ENCODE measurements at places on chromosomes 1 and 21.
A peak's percentile ranks its signal among the peaks of the same experiment; 100 is the strongest.

DNA sequence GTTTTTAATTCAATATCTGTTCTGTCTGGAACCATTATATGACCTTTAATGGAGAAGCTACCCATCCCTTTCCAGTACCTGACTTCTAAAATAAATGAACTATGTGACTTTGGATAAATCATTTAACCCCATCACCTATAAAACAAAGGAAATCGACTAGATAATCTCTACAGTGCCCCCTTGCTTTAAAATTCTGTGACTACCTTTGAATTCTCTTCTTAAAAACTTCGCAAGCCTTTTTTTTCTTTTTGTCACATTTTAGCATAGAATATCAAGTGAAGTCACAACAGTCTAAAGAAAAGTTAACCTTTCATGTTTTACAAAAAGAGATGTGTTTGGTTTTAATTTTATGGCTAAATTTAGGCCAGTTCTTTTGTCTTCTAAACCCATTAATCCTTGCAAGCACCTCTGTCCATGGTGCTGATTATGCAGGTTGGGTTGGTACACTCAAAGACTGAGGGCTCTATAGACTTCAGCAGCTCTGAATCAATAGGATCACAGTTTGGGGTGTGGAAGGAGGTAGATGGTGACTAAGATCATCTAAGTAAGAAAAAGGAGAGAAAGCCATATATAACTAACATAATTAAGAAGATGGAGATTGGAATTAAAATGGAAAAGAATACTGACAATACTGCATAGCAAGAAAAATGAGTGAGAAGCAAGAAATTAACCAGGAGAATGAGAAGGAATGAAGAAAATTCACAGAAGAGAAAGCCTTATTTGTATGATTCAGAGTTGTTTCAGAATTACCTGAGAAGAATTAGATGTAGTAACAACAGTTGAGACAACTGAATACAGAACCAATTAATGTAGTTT, 59.2 kb downstream of the TBX15 start:
- DNase-seq = no peak

GRCh38 chr21:45049714-45050344, 24.6 kb upstream of the ADARB1 start:
- DNase-seq = peak; percentile 36

DNA sequence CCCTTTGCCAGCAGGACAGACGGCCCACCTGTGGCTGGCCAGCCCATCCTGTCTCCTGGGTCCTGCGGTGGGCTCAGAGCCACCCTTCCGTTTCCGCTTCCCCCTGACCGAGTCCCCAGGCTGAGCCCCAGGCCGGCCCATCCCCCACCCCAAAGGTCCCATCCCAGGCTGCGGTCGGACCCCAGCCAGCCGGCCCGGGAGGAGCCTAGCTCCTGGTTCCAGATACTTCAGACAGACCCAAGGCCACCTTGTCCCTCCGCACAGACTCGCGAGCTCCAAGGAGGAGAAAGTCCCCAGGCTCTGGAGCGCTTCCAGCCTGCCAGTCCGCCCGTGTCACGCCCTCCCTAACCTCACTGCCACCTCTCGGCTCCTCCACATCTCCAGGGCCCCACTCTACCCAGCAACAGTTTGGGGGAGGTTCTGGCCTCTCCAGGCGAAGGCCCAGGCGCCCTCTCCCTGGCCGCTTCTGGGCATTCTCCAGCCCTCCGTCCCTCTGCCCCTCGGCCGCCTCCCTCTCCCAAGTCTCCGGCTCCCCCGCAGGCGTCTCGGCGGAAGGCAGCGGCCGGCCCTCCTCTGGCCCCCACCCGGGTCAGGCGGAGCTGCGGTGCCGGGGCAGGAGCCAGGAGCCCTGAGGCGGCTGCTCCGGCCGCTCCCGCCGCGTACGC, 835 bp downstream of the LRRN2 start:
- no peak for DNase-seq

DNA sequence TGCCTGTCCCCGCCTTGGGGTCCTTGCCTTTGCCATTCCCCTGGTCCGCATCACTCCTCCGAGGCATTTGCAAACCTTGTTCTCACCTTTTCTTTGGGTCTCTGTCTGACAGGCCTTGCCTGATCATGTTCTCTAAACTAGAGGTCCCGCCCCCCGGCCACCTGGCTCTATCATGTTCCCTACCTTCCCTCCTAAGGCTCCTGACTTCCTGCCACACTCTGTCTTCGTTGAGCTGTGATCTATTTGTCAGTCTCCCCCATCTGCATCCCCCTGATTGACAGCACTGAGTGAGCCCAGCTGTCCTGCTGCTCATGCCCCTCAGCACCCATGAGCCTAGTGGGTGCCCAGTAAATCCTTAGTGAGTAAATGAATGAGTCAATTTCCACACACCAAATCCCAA, 22.8 kb downstream of the ERG start:
- no peak for DNase-seq

DNA sequence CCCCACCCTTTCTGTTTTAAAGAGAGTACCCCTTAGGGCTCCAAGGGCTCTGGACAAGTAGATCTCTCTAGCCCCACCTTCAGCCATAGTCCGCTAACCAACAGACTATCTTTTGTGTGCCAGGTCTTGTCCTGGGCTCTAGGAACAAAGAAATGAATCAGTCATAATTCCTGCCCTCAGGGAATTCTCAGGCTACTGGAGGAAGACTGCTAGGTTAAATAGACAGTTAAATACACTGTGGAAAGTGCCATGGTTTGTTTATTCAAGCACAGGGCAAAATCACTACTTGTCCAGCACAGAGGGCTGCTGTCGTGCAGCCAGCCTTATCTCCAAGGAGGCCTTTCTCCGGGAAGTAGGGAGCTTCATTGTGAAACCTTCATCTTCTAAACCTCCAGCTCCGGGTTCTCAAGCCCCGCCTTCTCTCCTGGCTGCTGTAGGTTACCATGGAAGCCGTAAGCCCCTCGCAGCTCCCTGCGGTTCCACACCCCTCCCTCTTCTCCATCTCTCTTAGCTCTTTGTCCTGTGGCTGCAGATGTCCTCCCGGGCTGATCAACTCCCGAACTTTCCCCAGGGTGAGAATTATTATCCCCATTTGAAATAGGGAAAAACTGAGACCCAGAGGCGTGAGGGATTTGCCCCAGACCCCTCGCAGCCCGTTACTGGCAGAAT, 29.8 kb downstream of the SHISAL2A start:
- no peak for DNase-seq

DNA sequence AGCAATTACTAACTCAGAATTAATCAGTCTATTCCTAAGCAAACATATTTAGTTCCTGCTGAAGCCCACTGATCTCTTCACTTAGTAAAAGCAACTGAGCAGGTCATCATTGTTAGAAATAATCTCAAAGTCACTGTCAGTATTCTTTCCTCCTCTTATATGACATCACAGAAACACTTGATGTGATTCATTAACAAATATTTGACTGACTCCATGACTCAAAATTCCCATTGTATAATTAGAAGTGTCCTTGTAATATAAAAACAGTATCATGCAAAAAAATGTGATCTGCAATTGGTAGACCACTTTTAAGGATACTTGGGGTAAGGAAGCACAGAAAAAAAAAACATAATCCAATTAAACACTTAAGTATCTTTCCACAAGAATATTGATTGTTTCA, 194.4 kb downstream of the DPYD start:
- DNase-seq = no peak

DNA sequence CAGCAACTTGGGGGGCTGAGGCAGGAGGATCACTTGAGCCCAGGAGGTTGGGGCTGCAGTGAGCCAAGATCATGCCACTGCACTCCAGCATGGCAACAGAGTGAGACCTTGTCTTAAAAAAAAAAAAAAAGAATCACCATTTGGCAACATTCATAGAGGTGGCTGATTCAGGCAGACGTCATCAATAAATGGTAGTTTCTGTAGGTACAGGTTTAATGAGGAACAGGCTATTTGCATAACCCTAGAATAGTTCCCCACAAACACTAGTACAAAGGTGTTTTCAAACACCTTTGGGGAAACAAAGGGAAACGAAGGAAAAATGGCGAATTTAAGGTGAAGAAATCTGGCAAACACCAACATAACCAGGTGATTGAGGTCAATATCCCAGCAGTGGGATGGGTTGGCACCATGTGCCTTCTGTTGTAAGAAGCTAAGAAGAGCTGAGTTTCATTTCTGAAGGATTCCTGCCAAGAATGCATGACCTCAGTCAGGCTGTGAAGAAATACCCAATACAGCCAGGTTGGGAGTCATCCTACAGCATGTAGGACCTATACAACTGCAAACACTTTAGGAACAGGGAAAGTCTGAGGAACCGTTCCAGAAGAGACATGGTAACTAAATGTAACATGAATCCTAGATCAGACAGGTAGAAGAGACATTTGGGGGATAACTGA, 5.6 kb downstream of the LPAR3 start:
- DNase-seq = no peak

- DNase-seq = no peak
Measured at GRCh38 chr1:41983451-41983850, 64.7 kb upstream of the HIVEP3 start.

- no peak for DNase-seq
Measured at GRCh38 chr1:56390232-56390867, 189.0 kb downstream of the PLPP3 start.

- peak; percentile 66 for DNase-seq
Measured at GRCh38 chr21:35217504-35218060, 168.5 kb upstream of the RUNX1 start.

All from HS-27A (cell line).